Stomach (tissue), 19 donors: ENCODE measurements at places on chromosomes 3 and 15. TPM values are rescaled to one million over a fixed set of nuclear protein-coding genes. Genes with fewer than 3 reads are reported as not detected.

Gene MME
- total RNA-seq = 2.0 TPM

DNA sequence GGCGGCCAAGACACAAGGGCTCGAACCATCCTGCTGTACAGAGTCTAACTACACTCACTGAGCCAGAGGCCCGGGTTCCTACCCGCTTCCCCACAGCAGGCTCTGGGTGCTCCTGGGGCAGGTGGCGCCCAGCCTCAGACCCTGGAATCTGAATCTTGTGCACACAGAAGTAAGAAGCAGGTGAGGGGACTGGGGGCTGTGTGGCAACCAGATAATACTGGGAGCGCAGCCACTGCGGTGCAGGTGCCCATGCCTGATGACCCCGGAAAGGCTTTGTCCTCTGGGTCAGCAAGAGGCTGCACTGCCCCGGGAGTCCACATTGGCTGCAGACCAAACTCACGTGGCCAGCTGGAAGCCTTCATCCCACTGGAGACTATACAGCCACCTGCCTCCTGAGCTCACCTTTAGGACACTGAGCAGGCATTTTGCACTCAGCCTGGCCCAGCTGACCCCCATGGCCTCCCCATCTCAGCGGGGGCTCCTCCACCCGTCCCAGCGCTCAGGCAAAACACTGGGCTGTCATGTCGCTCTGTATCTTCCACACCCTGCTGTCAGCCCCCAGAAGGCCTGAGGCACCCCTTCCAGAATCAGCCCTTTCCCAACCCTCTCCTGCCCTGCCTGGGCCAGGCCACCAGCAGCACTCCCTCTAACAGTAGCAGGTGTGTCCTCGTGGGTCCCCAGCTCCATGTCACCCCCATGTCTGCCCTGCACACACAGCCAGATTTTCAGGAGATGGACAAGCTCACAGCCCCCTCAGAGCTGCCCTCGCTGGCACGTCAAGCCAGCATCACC, 101.0 kb upstream of the IQSEC1 start:
- H3K4me1 ChIP-seq = no peaks in the 10 kb centered on the region
- H3K36me3 ChIP-seq = no peaks in the 10 kb centered on the region
- no peak overlapping the region for H3K4me3 ChIP-seq
- no peak overlapping the region for H3K27ac ChIP-seq
- H3K27me3 ChIP-seq = no peaks in the 10 kb centered on the region

- H3K4me1 ChIP-seq = peaks cover 53% of the 10 kb centered on the region
- H3K27me3 ChIP-seq = peaks cover 47% of the 10 kb centered on the region
- no peak overlapping the region for H3K4me3 ChIP-seq
- DNase-seq = peak; percentile 53
- H3K27ac ChIP-seq = no peak overlapping the region
- no peaks in the 10 kb centered on the region for H3K36me3 ChIP-seq
Measured at GRCh38 chr15:40438712-40439111, 2.0 kb upstream of the BAHD1 start.

Gene GOLGA6D
- not detected for total RNA-seq

Gene CLDN18
- total RNA-seq = 1.4 TPM
